ENCODE measurements at places on chromosomes 1 and 21.
A peak's percentile ranks its signal among the peaks of the same experiment; 100 is the strongest.

GRCh38 chr1:53541761-53542550 is 82.8 kb downstream of the DMRTB1 start:
- DNase-seq, result peak; percentile 68

- DNase-seq, result no peak
Measured at GRCh38 chr21:28725396-28725795, 267.3 kb downstream of the LTN1 start.

DNA sequence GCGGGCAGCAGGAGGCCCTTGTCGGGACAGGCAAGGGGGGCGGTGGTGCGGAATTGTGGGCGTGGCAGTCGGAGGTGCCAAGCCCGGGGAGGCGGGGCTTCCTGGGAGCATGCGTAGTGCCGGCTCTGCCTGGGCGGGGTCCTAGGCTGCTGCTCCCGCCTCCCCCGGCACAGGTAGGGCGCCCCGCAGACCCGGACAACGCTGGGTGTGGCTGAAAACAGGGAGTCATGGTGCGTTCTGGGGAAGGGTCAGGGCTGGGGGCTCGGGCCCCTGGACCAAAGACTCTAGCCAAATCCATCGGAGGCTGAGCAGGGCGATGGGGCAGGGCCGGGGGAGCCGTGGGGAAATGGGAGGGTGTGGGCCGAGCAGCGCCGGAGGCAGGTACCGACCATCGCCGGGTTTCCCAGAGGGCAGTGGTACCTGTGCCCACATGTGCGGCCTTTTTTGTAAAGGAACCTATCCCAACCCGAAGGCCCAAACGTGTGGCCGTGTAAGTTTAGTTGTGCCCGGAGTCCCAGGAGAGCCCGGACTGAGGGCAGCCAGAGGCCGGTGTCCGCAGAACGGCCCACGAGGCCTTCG is 231.9 kb downstream of the SDCCAG8 start:
- DNase-seq, result no peak

GRCh38 chr1:58844176-58844575 is 60.3 kb upstream of the JUN start:
- peak; percentile 73 for DNase-seq

DNA sequence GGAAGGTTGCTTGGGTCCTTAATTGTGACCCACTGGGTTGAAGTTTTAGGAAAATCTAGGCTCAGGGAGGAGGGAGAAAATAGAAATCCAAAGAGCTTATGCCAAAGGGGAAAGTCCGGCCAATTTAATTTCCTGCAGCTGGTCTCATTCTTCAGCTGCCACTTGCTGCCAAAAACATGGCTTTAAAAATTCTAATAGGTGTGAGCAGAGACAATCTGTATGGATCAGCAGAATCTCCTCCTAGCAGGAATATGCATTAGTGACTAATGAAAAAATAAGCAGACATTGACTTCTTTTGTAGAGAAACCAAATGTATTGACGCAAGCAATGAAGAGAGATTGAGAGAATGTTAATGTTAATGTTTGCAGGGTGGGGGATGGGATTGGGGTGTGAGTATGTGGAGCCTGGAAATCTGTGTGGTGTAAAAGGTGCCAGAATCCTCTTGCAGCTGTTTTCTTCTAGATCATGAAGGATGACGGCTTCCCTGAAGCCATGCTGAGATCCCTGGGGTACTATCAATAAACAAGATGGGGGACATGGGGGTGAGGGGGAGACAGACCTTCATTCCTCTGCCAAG is 35.3 kb downstream of the VWA5B1 start:
- DNase-seq, result no peak

- no peak for DNase-seq
Measured at GRCh38 chr1:91499904-91500755, 521 bp upstream of the CDC7 start.

DNA sequence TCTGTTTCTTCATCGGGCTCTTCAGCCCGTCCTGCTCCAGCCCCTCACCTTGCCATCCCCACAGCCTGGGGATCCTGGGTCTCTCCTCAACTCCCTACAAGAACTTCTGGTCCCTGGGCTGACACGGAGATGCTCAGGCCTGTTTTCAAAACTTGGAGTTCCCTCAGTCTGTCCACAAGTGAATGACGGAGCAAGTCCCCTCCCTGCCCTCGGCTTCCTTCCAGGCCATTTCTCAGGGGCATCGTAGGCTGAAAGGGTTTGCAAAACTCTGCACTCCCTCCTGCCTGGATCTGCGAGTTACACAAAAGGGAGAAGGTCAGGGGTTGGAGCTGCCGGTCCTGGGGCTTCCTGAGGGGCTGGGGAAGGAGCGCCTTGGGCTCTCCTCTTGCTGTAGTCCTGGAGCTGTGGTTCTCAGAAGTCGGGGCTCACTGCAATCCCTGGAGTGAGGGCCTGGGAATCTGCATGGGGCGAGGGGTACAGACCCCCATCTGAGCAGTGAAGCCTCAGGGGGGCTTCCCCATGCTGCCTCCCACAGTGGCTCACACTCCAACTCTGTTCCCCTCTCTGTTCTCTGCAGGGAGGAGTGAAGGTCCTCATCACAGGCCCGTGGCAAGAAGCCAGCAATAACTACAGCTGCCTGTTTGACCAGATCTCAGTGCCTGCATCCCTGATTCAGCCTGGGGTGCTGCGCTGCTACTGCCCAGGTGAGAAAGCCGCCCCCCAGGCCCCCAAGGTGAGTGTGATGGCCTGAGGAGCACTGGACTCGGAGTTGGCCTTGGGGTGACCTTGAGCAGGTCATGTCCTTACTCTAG is 100.6 kb upstream of the VAMP3 start:
- no peak for DNase-seq

All from PC-9 (cell line).